ENCODE measurements at places on chromosomes 6 and 20.

DNA sequence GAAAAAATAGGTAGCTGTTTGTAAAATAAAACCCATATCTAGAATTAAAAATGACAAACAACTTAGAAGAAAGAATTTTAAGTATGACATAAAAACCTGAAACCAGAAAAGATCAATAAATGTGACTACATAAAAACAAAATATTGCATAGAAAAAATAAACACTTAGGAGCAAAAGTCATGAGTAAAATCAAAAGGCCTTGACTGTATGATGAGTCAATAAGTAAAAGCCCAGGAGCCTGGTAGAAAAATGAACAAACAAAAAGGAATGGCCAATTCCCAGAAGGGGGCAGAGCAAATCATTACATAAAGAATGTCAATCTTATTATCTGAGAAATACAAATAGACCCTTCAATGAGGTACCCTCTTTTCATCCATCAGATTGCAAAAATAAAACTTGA lies 20.7 kb upstream of the ENPP1 start:
- no peak for DNase-seq

- no peak for DNase-seq
Observed at GRCh38 chr6:62615366-62616015, 329.5 kb upstream of the KHDRBS2 start.

DNA sequence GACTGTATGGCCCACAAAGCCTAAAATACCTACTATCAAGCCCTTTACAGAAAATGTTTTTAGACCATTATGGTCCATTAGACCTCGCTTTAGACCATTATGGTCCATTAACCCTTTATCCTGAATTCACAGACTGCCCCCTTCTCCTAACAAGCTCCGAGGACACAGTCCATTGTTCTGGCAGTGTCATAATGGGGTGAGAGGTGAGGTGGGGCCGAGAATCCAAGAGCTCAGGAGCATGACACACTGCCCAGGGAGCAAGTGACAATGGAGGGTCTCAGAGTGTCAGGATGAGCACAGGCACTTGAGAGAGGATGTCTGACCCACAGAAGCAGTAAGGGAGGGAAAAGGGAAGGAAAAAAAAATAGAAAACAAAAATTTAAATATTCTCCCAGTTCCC lies 212.4 kb upstream of the NT5E start:
- no peak for DNase-seq

DNA sequence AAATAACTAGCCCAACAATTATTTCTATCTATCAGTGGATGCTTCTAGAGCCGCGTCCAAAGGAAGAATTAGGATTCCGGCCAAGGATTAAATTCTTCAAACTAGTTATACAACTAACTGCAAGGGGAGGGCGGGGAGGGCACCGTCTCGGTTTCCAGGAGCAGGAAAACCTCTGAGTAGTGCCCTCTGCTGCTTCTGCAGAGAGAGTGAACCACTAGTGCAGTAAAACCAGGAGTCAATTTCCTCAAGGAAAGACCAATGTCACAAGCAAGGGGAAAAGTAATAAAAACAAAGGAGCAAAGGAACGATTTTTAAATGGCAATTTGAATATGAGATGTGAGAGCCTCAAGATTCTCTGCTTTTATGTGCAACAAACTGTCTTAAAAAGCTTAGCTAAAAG lies 16.5 kb upstream of the UBE2J1 start:
- DNase-seq: no peak

DNA sequence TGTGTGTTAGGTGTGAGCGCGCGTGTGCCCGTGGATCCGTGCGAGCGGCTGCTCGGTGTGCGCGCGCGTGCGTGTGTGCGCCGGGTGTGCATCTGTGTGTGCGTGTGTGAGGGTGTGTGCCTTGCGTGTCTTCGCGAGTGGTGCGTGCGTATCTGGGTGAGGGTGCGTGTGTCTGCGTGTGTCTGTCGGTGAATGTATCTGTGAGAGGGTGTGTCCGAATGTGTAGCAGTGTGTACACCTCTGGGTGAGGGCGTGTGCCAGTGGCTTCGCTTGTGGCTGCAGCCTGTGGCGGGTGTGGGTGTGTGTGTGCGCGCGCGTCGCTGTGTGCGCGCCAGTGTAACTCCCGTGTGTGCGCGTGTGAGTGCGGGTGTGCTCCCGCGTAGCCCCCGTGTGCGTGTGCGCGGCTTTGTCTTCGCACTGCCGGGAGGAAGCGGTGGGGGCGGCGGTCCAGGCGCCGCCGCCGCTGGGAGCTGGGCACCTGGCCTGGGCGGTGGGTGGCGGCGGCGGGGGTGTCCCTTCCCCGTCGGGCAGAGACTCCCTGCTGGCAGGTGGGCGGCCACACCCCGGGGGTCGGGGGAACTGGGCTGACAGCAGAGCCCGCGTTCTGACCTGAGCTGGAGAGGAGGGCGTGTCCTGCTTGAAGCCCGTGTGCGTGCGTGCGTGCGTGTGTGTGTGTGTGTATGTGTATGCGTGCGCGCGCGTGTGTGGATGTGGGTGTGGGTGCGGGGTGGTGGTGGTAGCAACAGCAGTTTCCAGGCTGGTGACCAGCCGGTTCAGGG lies 61.3 kb upstream of the EPB41L1 start:
- no peak for DNase-seq

- no peak for DNase-seq
Observed at GRCh38 chr20:63767456-63767855, 27.9 kb downstream of the SLC2A4RG start.

DNA sequence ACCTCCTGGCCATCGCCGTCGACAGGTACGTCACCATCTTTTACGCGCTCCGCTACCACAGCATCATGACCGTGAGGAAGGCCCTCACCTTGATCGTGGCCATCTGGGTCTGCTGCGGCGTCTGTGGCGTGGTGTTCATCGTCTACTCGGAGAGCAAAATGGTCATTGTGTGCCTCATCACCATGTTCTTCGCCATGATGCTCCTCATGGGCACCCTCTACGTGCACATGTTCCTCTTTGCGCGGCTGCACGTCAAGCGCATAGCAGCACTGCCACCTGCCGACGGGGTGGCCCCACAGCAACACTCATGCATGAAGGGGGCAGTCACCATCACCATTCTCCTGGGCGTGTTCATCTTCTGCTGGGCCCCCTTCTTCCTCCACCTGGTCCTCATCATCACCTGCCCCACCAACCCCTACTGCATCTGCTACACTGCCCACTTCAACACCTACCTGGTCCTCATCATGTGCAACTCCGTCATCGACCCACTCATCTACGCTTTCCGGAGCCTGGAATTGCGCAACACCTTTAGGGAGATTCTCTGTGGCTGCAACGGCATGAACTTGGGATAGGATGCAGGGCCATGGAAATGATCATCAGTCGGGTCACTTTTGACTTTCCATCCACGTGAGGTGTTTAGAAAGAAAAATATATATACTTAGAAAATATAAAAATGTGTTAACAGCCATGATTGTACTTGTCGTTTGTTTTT lies 868 bp downstream of the MC3R start:
- DNase-seq: no peak

GRCh38 chr20:24866008-24866407 lies 83.1 kb upstream of the CST7 start:
- DNase-seq: no peak

DNA sequence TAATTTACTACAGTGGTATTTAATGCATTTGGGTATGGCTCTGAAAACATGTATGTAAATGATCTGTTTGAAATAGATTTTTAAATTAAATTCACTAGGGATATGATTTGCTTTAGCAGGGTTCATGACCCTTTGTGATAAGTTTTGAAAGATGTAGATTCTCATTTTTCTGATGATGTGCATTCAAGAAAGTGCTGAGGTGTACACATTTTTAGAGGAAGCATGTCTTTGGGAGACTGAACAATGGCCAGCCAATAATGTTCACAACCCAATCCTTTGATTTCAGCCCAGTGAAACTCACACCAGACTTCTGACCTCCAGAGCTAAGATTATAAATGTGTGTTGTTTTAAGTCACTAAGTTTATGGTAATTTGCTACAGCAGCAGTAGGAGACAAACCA lies 71.1 kb downstream of the TMEM244 start:
- DNase-seq: no peak

DNA sequence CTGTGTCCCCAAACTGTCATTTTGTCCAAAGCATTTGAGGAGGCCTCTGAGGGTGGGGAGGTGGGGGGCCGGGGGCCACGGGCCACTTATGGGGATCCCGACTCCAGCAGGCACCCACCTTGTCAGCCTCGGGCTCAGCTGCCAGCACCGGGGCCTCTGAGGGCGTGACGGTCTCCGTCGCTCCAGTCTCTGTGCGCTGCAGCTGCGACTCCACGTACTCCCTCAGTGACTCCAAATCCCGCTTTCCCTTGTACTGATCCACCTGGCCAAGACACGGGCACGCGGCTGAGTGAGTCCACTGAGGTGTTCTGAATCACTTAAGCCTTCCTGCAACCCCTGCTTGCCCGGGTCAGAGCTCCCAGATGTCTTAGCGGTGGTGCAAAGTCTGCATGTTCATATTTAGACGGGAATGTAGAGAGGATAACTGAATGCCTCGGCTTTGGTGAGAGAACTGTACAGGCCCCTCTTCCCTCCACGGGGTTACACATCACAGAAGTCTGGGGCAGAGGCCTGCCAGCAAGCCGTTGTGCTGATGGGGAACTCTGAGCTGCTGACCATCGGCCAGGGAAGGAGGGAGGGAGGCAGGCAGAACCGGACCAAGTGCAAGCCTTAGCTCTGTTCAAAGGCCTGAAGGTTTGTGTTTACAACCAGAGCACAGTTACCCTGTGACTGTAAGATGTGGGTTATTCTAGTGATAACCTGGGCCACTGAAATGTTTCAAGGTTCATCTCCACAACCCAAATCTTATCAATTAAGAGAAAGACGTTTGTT lies 21.8 kb downstream of the TXNDC5 start:
- no peak for DNase-seq

Measured in NCI-H446 treated with DMSO at 0.1 percent for 48 hours (cell line).